Lung (tissue), 17 donors: ENCODE measurements at places on chromosomes 4 and X. TPM values are rescaled to one million over a fixed set of nuclear protein-coding genes. Genes with fewer than 3 reads are reported as not detected.

IL3RA gene
- total RNA-seq: 19.2 TPM

NDUFC1 gene
- 46.9 TPM for total RNA-seq

SMR3B gene
- total RNA-seq: not detected

SSX3 gene
- not detected for total RNA-seq

DNA sequence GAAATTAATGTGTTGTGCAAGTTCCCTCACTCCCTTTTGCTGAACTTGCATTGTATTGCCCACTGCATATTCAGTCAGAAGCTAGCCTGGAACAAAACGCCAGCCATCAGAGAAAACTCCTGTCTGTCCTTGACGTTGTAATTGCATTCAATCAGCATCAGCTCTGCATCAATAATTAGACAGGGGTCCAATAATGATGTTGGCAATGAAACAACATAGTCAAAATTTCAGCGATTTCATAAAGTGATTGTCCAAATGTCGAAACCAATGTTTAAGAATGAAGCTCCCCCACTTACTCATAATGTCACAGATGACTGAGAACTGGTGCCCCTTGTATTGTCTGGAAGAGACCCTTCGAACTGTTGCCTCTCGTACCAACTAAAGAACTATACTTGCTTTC, 504.2 kb upstream of the TENM3 start:
- H3K27ac ChIP-seq: no peak overlapping the region
- no peaks in the 10 kb centered on the region for H3K27me3 ChIP-seq
- H3K36me3 ChIP-seq: no peaks in the 10 kb centered on the region
- no peak for DNase-seq
- no peak overlapping the region for H3K4me3 ChIP-seq
- H3K4me1 ChIP-seq: no peaks in the 10 kb centered on the region

- no peak for DNase-seq
- no peak overlapping the region for H3K27ac ChIP-seq
- H3K27me3 ChIP-seq: no peaks in the 10 kb centered on the region
- H3K4me1 ChIP-seq: no peaks in the 10 kb centered on the region
- H3K36me3 ChIP-seq: no peaks in the 10 kb centered on the region
Observed at GRCh38 chr4:173038192-173038896, 130.3 kb upstream of the GALNT7 start.

DNA sequence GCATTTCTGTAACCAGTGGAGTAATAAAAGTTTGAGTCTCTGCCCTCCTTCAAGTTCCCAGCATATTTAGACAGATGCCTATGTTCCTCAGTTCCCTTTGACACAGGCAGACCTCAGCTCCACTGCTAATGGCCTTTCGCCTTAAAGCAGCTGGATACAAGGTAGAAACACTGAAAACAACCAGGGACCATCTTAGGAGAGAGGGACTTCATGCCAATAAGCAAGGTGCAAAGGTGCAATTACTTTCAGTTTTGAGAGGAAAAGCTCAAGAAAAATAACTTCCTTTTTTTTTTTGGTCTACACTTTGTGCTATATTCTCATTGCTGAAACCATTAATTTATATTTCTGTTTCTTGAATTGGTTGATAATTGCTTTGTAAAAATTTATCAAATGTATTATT, 781.9 kb upstream of the GALNTL6 start:
- no peaks in the 10 kb centered on the region for H3K36me3 ChIP-seq
- H3K4me1 ChIP-seq: no peaks in the 10 kb centered on the region
- no peak for DNase-seq
- no peak overlapping the region for H3K4me3 ChIP-seq
- no peaks in the 10 kb centered on the region for H3K27me3 ChIP-seq
- no peak overlapping the region for H3K27ac ChIP-seq

DNA sequence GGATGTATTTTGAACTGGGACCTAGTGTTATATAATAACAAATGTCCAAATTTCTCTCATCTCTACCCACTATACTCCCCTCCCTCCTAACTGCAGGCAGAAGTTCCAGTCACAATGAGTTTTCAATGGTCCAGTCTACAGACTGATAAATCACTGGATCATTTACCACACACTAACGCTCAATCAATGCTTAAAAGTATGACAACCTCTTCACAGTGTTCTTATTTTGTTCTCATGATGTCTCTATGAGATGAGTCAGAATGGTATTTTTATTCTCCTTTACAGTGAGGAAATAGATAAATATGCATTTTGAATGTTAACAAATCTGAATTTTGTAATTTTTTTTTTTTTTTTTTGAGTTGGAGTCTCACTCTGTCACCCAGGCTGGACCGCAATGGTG, 83.7 kb upstream of the ETNPPL start:
- H3K4me1 ChIP-seq: no peaks in the 10 kb centered on the region
- no peak overlapping the region for H3K27ac ChIP-seq
- H3K36me3 ChIP-seq: no peaks in the 10 kb centered on the region
- no peak overlapping the region for H3K4me3 ChIP-seq

DNA sequence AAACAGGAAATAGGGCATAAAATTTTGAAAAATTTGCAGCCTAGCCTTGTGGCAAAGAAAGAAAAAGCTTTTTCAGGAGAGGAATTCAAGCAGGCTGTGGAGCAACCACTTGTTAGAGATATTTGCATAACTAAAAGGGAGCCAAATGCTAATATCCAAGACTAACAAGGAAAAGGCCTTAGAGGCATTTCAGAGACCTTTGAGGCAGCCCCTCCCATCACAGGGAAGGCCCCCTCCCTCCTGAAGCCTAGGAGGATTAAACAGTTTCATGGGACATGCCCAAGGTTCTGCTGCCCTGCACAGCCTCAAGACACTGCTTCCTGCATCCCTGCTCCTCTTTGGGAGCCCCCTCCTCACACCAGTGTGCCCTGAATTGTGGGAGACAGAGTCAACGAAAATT, 275.4 kb upstream of the SFRP2 start:
- no peaks in the 10 kb centered on the region for H3K36me3 ChIP-seq
- DNase-seq: no peak
- no peaks in the 10 kb centered on the region for H3K4me1 ChIP-seq
- no peaks in the 10 kb centered on the region for H3K27me3 ChIP-seq
- H3K27ac ChIP-seq: no peak overlapping the region
